ENCODE measurements at places on chromosomes 7 and 10.

DNA sequence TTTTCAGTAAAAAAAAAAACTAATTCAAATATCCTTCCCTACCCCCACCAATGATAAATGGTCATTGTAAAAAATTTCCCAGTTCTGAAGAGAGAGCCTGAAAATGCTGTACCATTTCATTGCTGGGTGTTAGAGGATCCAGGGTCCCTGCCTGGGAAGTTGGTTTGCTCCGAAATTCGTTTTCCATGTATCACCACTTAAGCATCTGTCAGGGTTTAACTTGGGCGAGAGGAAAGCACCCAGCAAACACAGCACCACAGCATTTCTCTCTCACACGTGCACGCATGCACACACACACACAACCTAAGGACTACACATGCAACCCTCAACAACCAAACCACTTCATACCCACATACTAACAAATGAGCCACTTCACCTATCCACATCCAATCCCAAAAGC, 42.1 kb upstream of the EMX2 start:
- DNase-seq = no peak

GRCh38 chr7:152436111-152436930, 518 bp upstream of the KMT2C start:
- DNase-seq = peak; percentile 88

DNA sequence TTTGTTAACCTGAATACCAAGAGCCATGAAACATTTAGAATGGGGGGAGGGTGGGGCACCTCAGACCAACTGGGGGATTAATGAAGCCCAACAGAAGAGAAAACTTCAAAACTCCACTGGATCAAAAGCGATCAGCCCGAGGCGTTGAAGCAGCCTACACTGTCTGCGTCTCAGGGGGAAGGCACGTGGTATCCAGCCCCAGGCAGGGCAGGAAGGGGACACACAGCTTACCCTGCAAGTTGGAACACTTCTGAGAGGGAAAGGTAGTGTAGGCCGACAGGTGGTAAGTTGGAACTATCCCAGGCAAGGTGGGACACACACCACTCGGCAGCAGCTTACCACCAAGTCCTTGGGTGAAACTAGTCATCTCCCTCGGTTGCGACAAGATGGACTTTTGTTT, 102.9 kb downstream of the TAX1BP1 start:
- DNase-seq = no peak

GRCh38 chr10:28566458-28567015, 33.6 kb downstream of the WAC start:
- DNase-seq = no peak

DNA sequence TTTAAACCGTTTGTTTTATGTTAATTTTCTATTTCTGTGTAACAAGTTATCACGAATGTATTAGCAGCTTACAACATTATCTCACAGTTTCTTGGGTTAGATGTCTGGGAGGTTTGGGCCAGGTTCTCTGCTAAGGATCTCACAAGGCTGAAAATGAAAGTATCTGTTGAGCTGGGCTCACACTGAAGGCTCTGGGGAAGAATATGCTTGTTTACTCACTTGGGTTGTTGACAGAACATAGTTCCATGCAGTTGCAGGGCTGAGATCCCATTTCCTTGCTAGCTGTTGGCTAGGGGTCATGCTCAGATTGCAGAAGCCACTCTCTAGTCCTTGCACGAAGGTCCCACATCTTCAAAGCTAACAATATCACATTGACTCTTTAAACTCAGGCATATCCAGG, 266.6 kb upstream of the GNAI1 start:
- DNase-seq = no peak

DNA sequence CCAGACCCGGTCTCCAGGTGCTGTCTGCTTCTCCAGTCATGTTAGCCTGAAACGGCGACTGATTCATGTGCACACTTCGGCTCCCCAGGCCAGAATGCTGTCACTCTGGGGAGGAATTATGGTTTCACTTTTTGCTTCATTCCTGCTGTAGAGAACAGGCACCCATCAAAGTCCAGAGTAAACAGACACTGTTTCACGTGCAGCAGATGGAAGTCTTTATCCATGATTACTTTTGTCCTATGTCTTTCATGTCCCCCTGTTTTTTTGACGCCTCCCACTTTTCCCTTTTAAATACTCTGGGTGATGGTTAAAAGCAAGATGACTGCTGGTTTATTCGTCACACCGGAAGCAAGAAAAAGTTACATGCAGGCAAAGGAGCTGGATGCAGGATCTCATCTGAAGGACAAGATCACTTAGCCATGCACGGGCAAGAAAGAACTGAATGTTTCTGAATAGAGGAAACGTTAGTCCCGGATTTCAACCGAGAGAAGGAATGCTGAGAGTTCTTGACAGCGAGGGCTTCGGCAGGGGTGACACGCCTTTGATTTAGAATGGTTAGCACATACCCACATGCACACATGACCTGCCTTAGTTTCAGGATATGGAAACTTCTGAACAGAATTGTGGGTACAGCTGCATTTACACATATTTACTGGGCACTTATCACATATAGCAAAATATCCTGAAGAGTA, 250.0 kb upstream of the KLF6 start:
- DNase-seq = no peak

DNA sequence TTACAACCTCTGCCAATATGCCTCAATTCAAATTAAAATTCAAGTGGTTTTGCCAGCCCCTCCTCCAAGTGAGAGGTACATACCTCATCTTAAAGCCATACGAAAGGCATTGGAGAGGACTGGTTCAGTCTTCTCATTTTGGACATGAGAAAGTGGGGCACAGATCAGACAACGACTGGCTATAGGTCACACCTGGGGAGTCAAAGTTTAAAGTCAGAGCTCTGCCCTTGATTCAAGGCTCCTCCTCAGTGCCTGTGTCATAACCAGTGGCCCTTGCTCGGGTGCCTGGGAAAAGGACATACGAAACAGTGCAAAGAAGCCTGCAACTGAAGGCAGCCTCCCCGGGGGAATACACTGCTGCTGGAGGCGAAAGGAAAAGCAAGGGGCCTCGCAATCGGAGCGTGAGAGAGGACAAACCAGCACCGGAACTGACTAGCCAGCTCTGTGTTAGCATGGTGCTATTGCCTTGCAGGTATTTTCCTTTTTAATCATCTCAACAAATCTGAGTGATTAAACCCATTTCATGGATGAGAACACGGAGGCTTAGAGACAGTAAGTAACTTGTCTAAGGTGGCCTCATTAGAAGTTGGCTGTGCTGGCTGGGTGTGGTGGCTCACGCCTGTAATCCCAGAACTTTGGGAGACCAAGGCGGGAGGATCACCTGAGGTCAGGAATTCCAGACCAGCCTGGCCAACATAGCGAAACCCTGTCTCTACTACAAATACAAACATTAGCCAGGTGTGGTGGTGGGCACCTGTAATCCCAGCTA, 1.1 kb upstream of the MTPAP start:
- no peak for DNase-seq

GRCh38 chr10:53536322-53536721, 763.7 kb upstream of the MBL2 start:
- no peak for DNase-seq

- no peak for DNase-seq
Measured at GRCh38 chr10:26805567-26806245, 55.1 kb downstream of the ABI1 start.

- DNase-seq = no peak
Measured at GRCh38 chr7:116683786-116684185, 11.8 kb downstream of the MET start.

DNA sequence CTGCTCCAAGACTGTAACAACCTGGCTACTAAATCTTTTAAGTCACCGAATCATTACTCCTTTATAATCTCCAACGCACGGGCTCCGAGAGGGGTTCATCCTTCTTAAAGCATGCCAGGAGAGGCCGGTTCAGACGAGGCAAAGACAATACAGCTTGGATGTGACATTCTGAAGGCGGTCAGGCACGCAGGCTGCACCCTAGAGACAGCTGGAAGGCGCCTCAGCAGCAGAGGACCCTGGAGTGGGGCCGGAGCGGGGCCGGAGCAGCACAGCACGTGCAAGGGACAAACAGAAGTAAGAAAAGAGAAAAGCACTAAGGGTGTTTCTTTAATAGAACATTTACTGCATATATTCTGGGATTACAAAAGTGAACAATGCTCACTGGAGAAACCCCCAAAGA, 97.8 kb upstream of the PPP2R2D start:
- DNase-seq = no peak

GRCh38 chr10:132532179-132532578, 5.4 kb upstream of the INPP5A start:
- no peak for DNase-seq

- no peak for DNase-seq
Measured at GRCh38 chr7:99768471-99768870, 15.5 kb downstream of the CYP3A4 start.

- no peak for DNase-seq
Measured at GRCh38 chr7:10908600-10908999, 65.1 kb upstream of the PHF14 start.

DNA sequence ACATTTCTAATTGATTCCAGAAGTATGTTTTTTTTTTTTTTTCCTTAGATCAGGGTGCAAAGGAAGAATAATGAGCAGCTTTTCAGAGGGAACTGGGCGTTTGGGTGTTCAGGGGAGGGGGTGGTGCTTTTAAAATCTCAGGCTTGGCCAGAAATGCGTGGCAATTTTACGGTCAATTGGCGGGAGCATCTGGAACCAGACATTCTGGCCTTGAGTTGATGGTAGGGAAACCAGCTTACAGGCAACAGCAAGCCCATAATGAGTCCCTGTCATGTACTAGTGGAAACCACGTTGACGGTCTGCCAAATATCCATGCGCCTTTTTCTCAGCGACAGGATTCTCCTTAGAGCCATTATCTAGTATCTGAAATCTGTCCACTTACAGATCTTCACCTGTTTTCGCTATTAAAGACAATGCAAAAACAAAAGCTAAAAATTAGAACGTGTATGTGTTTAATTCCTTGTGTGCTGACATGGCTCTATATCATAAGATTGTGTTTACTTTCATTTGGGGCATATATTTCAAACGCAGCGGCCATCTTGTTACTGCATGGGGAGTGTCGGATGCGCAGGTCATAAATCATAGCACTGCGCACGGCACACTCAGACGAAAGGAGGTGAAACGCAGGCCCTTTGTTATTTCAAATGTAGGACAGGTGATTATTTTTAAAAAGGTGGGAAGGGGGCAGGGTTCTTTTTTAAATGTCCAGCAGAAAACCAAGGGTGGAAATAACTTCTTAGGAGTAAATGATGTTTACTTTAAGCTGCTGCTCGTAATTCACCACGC, 209.2 kb downstream of the AGMO start:
- DNase-seq = peak; percentile 71

- DNase-seq = no peak
Measured at GRCh38 chr10:85598646-85599045, 767.9 kb downstream of the GRID1 start.

GRCh38 chr7:55644567-55644966, 72.3 kb upstream of the VOPP1 start:
- no peak for DNase-seq

- DNase-seq = no peak
Measured at GRCh38 chr7:132654150-132654549, 77.9 kb upstream of the PLXNA4 start.

- DNase-seq = no peak
Measured at GRCh38 chr7:148304456-148304855, 286.1 kb upstream of the C7orf33 start.

DNA sequence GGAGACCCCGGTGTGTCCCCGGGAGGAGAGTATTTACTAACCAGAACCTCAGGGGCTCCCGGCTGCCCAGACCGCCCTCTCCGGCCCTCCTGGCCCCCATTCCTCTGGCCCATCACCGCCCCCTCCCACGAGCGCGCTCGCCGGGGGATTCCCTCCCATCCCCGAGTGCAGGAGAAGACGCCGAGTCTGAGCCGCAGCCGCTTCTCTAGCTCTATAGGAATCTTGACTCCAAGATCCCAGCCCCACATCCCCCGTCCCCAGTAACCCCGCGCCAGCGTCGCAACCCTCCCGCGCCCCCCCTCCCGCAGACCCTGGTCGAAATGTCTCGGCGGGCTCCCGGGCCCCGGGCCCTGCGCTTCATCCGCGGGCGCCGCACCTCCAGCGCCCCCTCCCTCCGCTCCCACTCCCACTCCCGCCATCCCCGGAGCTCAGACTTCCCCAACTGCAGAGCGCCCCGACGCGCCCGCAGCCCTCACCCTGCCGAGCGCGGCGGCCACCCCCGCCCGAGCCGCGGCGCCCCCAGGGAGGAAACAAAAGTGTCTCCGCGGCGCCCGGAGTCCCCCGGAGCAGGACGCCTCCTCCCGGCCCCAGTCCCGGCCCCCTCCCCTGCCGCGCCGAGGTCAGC, 541 bp downstream of the ELMO1 start:
- DNase-seq = no peak

DNA sequence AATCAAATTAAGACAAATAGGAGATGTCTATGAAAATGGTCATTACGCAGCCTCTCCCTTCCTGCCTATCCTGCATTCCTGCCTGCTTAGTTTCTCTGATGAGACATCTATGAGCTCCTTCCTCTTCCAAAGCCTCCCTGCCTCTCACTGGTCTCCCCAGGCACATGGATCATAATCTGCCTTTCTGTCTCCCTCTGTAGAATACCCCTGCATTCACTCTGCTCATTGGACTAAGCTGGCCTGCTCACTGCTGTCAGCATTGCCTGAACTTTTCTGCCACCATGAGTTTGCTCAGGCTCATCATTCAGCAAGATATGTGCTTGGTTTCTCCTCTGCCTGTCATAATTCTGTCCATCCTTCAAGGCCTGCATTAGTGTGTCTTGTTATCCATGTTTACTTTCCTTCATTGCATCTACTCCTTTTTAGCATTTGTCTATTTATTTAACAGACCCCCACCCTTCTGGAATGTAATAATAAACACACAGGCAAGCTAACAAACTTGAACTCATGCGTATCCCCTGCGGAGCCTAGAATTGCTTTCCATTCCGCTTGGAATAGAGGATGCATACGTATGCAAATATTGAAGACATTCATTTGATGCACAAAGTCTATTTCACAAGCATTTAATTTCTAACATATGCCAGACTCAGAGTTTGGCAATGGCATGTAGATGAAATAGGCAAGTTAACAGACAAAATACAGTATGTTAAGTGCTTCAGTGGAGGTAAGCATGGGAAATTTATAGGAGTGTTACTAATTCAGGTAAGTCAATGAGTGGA, 88.3 kb downstream of the PTPRZ1 start:
- DNase-seq = no peak

DNA sequence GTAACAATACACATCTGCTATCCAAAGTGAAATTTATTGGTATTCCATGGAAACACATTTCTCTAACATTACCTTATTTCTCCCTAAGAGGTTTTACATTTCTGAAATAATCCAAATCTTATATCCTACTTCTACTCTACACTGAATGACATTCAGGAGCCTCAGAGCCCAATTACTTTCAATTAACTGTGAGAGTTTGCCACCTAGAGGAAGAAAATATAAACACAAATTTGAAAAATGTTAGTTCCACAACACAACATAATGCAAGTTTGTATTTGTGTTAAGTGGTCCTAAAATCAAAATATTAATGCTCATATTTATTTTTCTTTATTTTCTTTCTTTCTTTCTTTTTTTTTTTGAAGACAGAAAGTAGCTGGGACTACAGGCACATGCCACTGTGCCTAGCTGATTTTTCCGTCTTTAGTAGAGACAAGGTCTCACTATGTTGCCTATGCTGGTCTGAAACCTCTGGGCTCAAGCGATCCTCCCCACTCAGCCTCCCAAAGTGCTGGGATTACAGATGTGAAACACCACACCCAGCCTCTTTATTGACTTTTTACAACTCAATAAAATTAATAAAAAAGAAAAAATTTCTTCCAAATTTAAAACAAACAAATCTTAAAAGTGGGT, 46.0 kb downstream of the ATAD1 start:
- peak; percentile 1 for DNase-seq

- DNase-seq = no peak
Measured at GRCh38 chr7:159127691-159128642, 16.7 kb downstream of the VIPR2 start.
